ENCODE measurements at places on chromosomes 6 and 20.

GRCh38 chr6:157747370-157747769 lies 75.7 kb upstream of the SNX9 start:
- DNase-seq: no peak

GRCh38 chr20:347317-347639 lies 367 bp downstream of the NRSN2 start:
- DNase-seq: no peak

DNA sequence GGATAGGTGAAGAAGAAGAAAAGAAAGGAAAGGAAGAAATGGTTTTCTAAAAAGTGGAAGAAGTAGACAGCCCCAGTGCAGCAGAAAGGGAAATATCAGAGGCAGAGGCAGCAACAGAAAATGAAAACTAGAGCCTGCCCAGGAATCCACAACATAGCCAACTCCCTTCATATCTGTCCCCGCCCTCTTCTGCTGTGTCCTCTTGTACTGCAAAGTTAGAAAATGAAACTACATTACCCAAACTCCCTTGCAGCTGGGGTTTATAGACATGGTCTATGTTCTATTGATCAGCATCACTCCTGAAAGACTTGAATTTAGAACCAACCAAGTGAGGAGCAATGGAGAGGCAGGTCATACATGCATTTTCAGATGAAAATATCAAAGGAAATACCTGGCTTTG lies 200.5 kb upstream of the PHACTR1 start:
- DNase-seq: no peak

DNA sequence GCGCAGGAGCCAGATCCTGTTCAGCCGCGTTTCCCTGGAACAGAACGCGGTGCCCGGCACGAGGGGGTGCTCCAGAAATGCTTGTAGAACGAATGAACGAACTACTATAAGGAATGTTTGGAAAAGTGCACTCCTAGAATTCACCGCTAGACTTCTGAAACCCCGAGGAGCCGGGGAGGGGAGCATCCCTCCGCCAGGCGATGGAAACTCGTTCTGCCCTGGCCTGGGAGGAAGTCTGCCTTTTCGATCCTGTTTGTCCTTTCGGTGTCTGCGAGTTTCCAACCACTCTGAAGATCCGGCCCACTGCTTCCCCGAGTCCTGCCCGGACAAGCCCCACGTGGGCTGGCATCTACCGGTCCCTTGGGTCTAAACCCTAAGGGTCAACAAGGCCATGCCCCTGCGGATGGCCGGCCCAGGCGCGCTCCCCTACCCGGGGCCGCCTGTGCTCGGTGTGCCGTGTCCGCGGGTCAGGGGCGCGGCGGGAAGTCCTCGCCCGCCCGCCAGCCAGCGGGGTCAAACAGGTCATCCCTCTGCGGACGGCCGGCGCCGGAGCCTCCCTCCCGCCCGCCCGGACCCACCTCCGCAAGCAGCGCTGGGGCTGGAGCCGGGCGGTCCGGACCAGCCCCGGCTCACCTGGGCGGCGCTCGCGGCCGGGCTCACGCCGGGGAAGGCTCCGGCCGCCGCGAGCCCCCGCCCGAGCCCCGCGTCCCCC lies 526 bp downstream of the SULF2 start:
- peak; percentile 35 for DNase-seq

- DNase-seq: peak; percentile 51
Observed at GRCh38 chr6:71393981-71394432, 105.4 kb downstream of the OGFRL1 start.

DNA sequence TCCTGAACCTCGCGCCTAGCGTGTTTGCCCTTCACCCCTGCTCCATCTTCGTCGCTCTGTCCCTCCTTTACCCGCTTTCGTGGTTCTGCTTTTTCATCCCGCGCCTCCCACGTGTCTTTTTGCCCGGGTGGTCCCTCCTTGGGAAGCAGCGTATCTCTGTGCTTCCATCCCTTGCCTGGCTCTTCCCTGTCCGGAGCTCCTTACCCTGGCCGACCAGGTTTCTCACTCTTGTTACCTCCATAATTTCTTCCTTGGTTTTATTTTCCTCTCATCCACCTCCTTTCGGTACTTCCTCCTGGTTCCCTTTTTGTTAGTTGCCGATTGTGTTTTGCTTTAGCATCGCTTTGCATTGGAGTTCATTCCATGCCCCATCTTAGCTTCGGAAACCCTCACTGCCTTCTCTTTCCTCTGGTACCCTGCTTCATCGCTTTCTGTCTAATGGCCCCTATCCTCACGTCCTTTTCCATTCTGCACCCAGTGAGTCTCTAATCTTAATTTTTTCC lies 735 bp downstream of the FAM135A start:
- DNase-seq: peak; percentile 25

DNA sequence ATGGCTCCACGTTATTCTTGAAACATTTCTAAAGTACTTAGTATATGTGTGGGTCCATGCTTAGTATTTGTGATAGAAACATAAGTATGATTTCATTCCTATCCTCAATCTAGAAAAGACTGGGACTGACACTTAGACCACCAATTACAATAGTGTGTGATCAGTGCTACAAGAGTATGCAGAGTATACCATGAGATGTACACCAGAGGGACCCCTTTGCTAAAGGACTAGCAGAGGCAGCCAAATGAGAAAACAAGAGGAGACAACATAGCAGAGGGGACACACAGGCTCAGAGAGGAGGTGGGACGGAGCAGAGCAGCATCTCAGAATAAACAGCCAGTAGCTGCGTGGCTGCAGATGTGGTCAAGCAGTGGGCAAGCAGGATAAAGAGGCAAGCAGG lies 21.0 kb downstream of the RMND1 start:
- no peak for DNase-seq

GRCh38 chr6:54262971-54263370 lies 45.3 kb upstream of the TINAG start:
- DNase-seq: no peak

- DNase-seq: no peak
Observed at GRCh38 chr6:45302832-45303231, 25.3 kb upstream of the RUNX2 start.

- no peak for DNase-seq
Observed at GRCh38 chr6:108799354-108799717, 48.9 kb upstream of the ARMC2 start.

- DNase-seq: peak; percentile 8
Observed at GRCh38 chr6:143621876-143622605, 55.7 kb upstream of the PHACTR2 start.

All from astrocyte of the spinal cord (primary cell).